Activated CD4-positive, alpha-beta T cell treated with anti-CD3 and anti-CD28 coated beads, Interleukin-2, amount 10 ng/mL, durations not matched to agents 7 days and 5 days (primary cell): ENCODE measurements at places on chromosomes 7 and 10. TPM values are rescaled to one million over a fixed set of nuclear protein-coding genes. Genes with fewer than 3 reads are reported as not detected.

DNA sequence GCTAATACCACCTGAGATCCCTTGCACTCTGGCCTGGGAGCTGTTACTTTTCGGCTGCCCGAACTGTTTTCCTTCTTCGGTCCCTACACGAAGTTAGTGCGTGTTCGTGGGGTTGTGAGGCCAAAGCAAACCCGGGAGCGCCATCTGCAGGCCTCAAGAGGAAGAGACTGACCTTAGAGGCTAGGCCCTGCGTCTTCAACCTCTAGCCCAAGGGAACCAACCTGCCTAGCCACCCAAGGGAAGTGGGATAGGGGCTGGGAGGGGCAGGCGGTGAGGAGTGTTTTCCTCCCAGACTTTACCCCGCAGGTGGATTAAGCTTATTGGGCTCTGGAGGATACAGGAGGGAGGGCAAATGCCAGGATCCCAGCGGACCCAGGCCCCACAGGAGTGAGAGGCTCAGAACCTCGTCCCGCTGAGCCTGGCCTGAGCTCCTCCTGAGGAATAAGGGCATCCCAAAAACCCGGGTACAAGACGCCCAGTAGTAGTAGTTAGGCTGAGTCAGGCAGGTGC, 1.7 kb upstream of the PAX2 start:
- peaks cover 85% of the 10 kb centered on the region for H3K27me3 ChIP-seq
- peaks cover 22% of the 10 kb centered on the region for H3K4me1 ChIP-seq
- no peak overlapping the region for H3K4me3 ChIP-seq
- peak; percentile 50 for DNase-seq

DNA sequence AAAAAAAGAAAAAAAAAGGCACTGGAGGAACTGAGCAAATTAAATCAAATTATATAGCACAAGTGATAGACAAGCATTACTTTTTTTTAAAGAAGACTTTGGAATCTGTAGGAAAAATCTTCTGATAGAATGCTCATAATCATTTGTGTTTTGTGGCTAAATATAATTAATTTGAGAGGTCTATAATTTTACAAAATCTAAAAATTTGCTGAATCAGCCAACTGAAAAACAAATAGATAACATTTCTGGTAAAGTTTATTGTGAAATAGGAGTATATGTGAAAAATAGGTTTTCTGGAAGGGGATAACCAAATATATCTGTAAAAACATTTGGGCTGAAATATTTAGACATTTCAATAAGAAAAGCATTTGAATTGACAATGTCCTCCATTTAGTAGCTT, 844.9 kb upstream of the COBL start:
- H3K27ac ChIP-seq = no peak overlapping the region
- H3K4me3 ChIP-seq = no peak overlapping the region
- H3K4me1 ChIP-seq = no peaks in the 10 kb centered on the region
- H3K27me3 ChIP-seq = no peaks in the 10 kb centered on the region
- H3K36me3 ChIP-seq = no peaks in the 10 kb centered on the region
- DNase-seq = no peak

DNA sequence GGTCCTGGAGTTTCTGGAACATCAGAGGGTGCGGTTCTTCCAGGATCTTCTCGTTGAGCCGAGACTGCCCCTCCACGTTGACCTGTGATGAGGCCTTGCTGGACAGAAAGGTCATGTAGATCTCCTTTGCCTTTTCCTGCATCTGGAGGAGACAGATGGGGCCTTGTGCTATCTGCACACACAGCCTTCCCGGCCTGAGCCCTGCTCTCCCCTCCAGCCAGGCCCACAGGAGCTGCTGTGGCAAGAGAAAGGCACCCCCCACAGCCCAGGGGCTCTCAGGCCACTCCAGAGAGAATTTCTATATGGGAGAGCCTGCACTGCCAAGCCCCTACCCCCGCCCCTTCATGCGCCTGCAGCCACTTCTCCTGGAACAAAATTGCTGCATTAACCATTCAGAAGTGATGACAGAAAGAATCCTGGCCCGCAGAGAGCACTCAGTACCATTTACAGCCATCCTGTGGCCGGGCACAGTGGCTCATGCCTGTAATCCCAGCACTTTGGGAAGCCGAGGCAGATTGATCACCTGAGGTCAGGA, 26.9 kb downstream of the RGS10 start:
- DNase-seq = no peak
- H3K4me1 ChIP-seq = peaks cover 73% of the 10 kb centered on the region
- H3K4me3 ChIP-seq = no peak overlapping the region
- peak overlapping the region; percentile 88 for H3K27ac ChIP-seq
- no peaks in the 10 kb centered on the region for H3K27me3 ChIP-seq

GRCh38 chr10:129032372-129033313, 434.4 kb upstream of the MGMT start:
- DNase-seq = no peak
- peak overlapping the region; percentile 54 for H3K27ac ChIP-seq
- H3K27me3 ChIP-seq = peaks cover 36% of the 10 kb centered on the region
- H3K36me3 ChIP-seq = no peaks in the 10 kb centered on the region

DNA sequence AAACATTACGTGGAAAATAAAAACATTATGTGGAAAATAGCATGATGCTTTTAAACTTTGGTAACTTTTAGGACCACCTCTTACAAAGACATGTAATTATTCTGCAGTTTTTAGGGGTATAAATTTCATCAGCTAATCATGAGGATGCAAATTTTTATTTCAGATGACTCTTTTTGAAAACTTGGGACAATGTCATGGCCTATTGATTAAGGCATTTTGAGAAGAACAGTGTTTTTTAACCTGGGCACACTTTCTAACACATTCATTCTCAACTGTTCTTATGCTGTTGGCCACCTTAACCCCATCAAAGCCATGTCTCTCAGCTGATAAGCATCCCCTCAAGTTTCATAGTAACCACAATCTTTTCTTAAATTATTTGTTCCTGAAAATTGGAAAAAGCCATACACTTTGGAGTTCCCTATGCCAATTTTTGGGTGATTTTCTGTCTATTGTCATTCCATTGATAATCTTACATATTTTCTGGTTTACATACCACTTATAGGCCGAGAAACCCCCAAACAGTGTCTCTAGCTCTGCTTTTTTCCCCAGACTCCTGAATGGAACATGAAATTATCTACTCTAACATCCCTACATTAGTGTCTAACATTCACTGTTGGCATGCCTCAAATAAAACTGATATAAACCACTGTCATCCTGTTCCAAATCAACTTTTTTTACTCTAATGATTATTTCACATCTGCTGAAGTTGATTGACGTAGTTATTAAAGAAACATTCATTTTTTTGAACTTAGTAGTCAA, 14.6 kb downstream of the AKR1C3 start:
- no peaks in the 10 kb centered on the region for H3K27me3 ChIP-seq
- H3K36me3 ChIP-seq = no peaks in the 10 kb centered on the region

GRCh38 chr7:7772397-7772821, 54.0 kb upstream of the RPA3 start:
- H3K4me1 ChIP-seq = peaks cover 26% of the 10 kb centered on the region
- H3K4me3 ChIP-seq = peak overlapping the region; percentile 35
- H3K27ac ChIP-seq = peak overlapping the region; percentile 73
- no peaks in the 10 kb centered on the region for H3K27me3 ChIP-seq

DNA sequence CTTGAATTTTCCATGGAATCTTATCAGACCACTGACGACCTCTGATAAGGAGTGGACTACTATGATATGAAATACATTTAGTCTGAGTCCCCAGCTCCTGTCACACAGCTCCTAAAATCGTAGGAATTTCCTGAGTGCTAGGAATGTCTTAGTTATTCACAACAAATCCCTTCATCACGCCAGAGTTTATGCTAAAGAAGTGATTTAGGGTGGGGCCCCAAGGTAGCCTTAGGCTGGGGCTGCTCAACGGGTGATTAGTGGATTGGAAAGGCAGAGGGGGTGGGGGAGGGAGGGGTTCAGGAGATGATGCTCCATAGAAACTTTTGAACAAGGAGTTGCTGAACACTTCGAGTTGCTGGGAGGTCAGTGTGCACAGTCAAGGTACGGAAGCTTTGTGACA, 7.0 kb upstream of the TET1 start:
- no peak for DNase-seq
- H3K4me1 ChIP-seq = peaks cover 4% of the 10 kb centered on the region
- H3K27ac ChIP-seq = no peak overlapping the region
- no peak overlapping the region for H3K4me3 ChIP-seq

DNA sequence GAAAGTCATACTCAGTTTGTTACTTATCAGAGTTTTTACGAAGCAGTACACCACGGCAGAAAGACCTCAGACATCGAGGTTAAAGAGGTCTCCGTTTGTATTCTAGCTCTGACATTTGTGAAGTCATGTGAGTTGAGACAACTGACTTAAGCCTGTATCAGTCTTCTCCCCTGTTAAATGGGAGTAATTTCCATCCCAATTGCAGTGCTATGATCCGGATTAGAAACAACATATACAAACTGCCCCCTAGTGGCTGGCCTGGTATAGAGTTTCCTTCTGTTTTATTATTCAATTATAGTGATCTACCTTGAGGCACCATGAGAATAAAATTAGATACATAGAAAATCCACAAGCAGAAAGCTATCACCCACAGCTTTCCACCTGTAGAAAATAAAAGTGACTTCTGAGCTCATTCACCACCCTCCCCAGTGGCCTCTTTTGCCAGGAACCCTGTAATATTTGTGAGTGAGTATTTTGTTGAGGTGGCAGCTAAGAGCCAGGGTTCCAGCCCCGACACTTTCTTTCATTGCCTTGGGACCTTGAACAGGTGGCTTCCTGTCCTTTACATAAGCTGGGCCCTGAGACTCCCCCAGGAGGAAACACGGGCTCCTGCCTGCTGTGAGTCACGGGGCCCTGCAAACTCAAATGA, 607.2 kb upstream of the MGMT start:
- no peaks in the 10 kb centered on the region for H3K27me3 ChIP-seq
- no peaks in the 10 kb centered on the region for H3K4me1 ChIP-seq
- H3K4me3 ChIP-seq = no peak overlapping the region
- H3K36me3 ChIP-seq = no peaks in the 10 kb centered on the region

Gene HOXA2
- not detected for total RNA-seq

GRCh38 chr7:45347804-45348203, 190.2 kb downstream of the RAMP3 start:
- DNase-seq = no peak
- no peaks in the 10 kb centered on the region for H3K4me1 ChIP-seq
- H3K27me3 ChIP-seq = peaks cover 27% of the 10 kb centered on the region
- H3K27ac ChIP-seq = no peak overlapping the region
- no peaks in the 10 kb centered on the region for H3K36me3 ChIP-seq

Gene ECHDC3
- 1.1 TPM for total RNA-seq

DNA sequence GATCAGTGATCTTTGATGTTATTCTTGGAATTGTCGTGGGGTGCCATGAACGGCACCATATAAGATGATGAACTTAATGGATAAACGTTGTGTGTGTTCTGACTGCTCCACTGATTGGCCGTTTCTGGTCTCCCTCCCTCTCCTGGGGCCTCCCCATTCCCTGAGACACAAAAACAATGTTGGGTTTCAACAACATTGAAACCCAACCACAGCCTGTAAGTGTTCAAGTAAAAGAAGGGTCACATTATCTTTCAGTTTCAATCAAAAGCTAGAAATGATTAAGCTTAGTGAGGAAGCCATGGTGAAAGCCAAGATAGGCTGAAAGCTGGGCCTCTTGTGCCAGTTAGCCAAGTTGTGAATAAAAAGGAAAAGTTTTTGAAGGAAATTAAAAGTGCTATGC, 19.5 kb downstream of the EN2 start:
- no peak for DNase-seq
- peaks cover 20% of the 10 kb centered on the region for H3K4me1 ChIP-seq
- H3K27ac ChIP-seq = no peak overlapping the region

GRCh38 chr10:87842776-87843497, 20.4 kb downstream of the KLLN start:
- H3K27me3 ChIP-seq = peaks cover 3% of the 10 kb centered on the region
- peak overlapping the region; percentile 77 for H3K27ac ChIP-seq
- peaks cover 3% of the 10 kb centered on the region for H3K36me3 ChIP-seq
- H3K4me1 ChIP-seq = peaks cover 10% of the 10 kb centered on the region
- DNase-seq = no peak

Gene SLC37A3
- total RNA-seq = 28.5 TPM

DNA sequence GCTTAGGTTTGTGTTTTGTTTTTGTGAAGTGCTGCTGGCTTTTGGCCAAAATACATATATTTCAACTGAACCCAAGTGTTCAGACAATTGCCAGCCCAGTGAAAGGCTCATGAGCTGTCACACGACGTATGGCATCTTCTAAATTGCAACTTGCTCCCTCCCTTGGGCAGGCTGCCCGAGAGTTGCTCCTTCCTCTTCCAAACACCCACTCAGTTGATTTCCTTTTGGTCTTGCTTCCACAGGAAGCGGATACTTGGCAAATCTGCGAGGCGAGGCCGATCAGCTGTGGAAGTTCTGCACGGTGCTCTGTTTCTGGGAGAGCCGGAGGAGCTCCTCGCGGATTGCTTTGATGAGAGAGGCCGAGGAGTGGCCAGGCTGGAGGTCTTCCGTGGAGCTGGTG, 39.6 kb upstream of the ATP6V0A4 start:
- H3K27ac ChIP-seq = no peak overlapping the region
- no peak overlapping the region for H3K4me3 ChIP-seq
- peaks cover 11% of the 10 kb centered on the region for H3K27me3 ChIP-seq
- peaks cover 10% of the 10 kb centered on the region for H3K4me1 ChIP-seq

DNA sequence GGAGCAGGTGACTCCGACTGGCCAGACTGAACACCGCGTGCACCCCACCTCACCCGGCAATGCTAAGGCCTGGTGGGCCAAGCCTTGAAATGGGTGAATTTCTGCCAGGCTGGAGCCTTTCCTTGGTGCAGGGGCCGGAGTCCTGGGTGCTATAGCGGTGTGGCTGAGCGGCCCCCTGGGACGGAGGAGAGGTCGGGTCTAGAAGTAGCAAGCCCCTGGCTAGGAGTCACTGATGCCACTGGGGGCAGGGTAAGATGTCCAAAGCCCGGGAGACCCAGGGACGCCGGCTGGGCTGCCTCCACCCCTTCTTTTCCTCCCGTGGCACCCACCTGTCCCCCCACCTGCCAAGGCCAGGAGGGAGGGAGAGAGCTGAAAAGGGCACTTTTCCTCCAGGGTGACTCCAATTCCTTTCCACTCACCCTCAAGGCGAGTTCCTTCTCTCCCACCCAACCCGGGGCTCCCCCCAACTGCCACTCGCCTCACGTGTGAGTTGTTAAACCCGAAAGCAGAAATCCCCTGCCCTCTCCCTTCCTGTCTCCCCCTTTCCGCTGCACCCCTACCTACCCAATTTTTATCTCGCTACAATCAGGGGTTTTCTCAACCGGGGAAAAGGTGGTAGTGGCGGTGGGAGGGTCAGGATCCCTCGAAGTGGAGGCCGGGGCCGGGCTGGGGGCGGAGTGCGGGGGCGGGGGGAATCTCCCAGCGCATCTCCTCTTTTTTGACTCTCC, 6.0 kb upstream of the GATA3 start:
- H3K4me1 ChIP-seq = peaks cover 65% of the 10 kb centered on the region
- peaks cover 79% of the 10 kb centered on the region for H3K27me3 ChIP-seq
- DNase-seq = peak; percentile 40
- peaks cover 13% of the 10 kb centered on the region for H3K36me3 ChIP-seq
- H3K4me3 ChIP-seq = peak overlapping the region; percentile 46

Gene RBM28
- total RNA-seq = 35.1 TPM

DNA sequence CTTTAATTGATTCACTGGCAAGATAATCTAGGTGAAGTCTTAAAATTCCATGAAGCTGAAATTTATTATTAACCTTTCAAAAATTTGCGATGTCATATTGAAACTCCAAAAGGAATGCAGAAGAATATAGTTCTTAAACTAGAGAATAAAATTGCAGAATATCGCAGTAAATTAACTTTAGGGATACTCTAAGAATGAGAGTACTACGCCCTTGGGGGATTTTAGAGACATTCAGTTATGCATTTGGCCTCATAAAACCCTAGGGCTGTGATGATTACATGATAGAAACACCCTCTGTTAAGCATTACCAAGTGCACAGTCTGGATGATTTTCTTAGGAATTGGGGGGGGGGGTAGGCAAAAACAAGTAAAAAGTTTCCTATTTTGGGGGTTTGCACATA, 3.7 kb downstream of the WNT2 start:
- H3K36me3 ChIP-seq = no peaks in the 10 kb centered on the region
- no peak overlapping the region for H3K27ac ChIP-seq
- H3K4me1 ChIP-seq = peaks cover 3% of the 10 kb centered on the region
- H3K4me3 ChIP-seq = no peak overlapping the region
- DNase-seq = no peak

Gene SP4
- 38.8 TPM for total RNA-seq

Gene TBX20
- total RNA-seq = 0.27 TPM
